AG20443 (cell line): ENCODE measurements at places on chromosomes 2 and 18.

- DNase-seq: no peak
Measured at GRCh38 chr18:76821356-76821874, 942 bp upstream of the ZNF236 start.

DNA sequence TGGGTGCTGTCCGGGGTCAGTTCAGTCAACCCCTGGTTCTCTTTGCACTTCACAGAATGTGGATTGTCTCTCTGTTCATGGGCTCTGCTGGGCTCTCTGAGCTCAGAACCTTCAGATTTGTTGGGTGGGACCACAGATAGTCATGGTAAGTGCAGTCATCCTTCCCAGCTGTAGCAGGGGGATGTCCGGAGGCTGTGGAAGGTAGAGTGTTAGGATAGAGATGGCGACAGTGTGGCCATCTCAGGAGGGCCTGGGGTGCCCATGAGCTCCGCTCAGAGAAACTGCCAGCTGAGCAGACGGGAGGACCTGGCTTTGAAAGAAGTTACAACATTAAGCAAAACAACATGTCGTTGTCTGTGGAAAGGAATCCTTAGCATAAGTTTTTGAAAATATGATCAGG, 149.8 kb downstream of the FAM210A start:
- no peak for DNase-seq

GRCh38 chr2:241692448-241692847, 5.8 kb upstream of the DTYMK start:
- peak; percentile 48 for DNase-seq

DNA sequence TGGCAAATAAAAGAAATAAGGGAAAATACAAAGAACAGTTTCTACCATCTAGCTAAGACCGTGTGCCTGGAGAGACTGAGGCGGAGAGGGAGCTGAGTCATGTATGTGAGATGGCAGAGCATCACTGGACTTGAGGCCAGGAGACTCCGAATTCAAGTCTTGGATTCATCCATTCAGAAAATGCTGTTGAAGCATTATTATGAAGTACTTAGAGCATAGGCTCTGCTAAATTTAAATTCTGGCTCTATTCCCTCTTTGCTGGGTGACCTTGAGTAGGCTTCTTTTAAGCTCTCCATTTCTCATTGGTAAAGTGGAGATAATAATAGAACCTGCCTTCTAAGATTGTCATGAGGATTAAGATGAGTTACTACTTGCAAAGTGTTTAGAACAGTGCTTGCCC, 34.7 kb downstream of the NPHP1 start:
- DNase-seq: no peak

DNA sequence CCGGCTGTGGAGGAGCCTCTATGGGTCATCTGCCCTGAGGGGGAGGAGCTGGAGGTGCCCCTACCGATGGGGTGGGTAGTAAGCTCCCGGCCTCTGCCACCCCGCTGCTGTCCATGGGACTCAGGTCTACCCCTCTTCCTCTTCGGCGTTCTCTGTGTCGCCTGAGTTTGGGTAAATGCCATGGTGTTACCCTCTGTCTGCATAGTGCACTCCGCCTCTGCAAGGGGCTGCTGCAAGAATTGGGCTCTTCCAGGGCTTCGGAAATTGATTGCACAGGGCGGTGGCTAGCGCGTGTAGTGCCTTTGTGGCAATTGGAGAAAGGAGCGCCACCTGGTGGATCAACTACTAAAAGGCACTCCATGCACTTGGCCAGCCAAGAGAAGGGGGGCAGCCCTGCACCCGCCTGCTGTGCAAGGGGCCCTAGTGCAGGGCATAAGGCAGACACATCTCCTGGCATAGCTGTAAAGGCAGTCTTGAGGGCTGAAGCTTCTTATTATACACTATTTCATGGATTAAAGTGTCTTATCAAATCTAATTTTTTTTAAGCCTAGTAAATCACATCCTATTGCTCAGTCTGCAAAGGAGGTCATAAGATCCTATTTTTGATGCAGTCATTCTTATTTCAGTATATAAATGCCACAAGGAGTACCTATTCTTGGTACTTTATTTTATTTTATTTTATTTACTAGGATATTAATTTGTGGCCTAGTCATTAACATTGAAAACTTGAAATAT, 308.9 kb downstream of the PDE11A start:
- peak; percentile 82 for DNase-seq

GRCh38 chr2:128370468-128371247, 52.0 kb upstream of the HS6ST1 start:
- no peak for DNase-seq

DNA sequence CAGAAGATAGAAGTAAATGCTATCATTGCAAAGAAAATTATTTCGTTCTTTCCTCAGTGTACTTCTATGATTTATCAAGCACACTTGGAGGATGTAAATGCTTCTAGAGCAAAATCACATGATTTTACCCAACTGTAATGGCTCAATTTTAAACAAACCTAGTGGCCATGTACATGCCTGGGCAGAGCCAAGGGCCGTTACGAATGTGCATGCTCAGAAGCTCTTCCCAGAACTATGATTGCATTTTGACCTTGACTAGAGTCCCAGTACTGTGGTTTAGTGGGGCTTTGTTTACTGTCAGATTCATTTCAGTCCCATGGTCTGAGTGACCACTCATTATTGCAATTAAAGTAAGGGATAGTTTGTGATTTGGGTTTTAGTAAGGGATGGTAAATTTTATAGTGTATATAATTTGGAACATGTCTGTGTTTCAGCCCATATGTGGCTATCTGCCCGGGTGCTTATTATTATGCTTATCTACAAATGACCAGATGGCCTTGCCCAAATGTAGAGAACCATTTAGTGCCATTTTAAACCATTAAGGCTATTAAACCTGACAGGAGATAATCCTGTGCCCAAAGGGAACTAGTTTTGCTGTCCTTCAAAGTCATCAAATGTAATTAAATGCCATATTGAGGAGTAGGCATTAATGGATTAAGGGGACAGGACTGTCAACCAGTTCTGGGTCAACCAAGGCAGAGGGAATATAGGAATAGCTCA, 239.1 kb downstream of the ICOS start:
- no peak for DNase-seq
